ENCODE measurements at places on chromosomes 6 and 20. TPM values are rescaled to one million over a fixed set of nuclear protein-coding genes. Genes with fewer than 3 reads are reported as not detected.

DNA sequence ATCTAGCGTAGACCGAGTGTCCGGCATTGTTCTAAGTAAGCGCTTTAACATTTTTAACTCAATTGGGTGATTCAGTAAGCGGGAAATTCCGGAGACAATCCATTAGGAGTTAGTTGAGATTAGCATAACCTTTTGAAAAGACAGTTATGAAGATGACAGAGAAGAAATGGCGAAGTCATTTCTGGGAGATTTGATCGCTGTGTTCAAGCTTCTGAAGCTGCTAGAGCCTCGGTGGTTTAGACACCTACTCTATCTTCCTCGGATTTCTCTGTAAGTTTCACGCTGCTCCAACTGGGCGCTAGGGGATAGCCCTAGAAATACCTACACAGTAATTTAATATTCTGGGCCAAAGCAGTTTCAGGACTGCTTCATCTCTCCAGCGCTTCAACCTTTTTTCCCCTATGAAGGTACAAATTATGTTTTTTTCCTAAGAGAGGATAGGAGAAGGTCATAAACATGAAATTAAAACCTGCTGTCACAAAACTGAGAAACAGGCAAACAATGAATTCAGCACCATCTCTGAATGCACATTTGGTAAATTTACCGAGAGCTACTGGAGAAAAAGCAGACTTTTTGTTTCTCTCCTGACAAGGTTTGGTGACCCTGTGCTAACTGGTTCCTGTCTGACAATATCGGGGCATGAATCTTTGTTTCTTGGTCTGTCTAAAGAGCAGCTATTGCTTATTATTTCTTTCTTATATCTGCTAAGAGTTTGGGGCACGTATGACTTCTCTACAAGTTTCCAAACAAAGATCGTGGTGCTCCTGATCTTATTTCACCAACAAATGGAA lies 22.4 kb downstream of the ZNF311 start:
- DNase-seq, result no peak

- no peak for DNase-seq
These were observed 21.9 kb upstream of the CHMP4B start for GRCh38 chr20:33789109-33789857.

DNA sequence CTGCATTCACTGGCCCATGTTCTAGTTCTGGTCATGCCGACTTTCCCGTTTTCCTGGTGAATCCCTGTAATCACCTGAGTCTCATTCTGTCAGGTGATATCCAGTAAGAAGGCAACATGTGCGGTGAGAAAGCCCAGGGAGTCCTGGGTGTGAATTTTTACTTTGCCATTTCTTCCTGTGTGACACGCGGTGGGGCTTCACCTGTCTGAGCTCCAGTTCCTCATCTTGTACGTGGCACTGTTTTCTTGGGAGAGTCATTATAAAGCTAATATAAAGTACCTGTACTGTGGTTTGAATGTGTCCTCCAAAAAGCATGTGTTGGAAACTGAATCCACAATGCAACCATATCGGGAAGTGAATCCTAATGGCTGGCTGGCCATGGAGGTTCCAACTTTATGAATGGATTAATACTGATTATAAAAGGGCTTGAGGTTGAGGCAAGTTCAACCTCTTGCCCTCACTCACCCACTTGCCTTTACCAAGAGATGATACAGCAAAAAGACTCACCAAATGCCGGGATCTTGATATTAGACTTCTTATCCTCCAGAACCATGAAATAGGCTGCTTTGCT lies 5.1 kb downstream of the HLA-E start:
- DNase-seq, result no peak

GRCh38 chr20:32326504-32326845 lies 31.7 kb upstream of the ASXL1 start:
- DNase-seq, result no peak

- no peak for DNase-seq
These were observed 244.7 kb upstream of the RNF24 start for GRCh38 chr20:4260102-4260501.

GRCh38 chr6:39247667-39248194 lies 18.5 kb upstream of the KCNK5 start:
- DNase-seq, result no peak

DNA sequence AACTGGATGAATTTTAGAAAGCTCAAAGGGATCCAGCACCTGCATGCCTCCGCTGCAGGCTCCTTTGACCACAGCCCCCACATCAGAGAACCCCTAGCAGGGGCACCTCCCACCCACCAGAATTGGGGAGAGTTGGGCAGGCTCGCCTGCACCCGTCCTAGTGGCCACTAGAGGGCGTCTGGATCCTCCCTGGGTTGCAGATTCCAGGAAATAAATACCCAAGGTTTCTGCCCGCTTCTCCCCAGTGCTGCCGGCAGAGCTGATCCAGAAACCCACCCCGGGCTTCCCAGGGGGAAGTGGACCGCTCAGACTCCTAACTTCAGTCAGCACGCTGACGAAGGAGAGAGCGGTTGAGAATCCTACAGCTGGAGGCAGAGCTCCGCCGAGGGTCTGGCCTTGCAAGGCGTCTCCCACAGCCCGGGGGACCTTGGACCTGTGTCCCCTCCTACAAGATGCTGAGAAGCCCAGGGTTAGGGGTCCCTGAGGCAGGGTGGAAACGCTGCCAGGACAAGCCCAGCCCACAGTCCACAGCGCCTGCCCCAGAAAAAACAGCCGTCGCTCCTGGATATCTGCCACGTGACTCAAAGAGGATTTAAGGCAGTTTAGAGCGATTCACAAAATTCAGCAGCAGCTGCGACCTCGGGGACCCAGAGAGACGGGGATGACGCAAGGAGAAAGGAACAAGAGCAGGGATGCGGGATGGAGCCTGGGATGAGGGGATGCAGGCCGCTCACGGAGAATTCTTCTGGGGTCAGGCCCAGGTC lies 32.6 kb upstream of the PHACTR3 start:
- peak; percentile 91 for DNase-seq

DNA sequence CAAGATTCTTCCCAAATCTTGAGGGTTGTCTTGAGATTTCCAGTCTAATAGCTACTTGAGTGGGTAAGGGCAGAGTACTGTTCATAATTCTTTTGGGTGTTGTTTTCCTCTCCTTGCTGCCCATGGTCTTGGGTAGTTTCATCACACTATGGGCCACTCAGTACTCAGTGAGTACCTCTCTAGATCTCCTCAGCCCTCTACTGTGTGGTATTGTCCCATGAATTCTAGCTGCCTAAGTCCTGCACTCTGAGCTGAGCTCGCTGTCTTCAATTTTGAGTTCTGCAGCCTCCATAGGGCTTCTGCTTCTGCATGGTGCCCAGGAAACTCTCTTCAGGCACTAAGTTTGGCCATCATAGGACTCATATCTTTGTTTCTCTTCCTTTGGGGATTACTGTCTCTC lies 42.3 kb downstream of the ASXL1 start:
- DNase-seq, result no peak

- no peak for DNase-seq
These were observed 663 bp downstream of the LST1 start for GRCh38 chr6:31586599-31587281.

- peak; percentile 35 for DNase-seq
These were observed 115.2 kb downstream of the PSMB1 start for GRCh38 chr6:170437719-170438401.

DNA sequence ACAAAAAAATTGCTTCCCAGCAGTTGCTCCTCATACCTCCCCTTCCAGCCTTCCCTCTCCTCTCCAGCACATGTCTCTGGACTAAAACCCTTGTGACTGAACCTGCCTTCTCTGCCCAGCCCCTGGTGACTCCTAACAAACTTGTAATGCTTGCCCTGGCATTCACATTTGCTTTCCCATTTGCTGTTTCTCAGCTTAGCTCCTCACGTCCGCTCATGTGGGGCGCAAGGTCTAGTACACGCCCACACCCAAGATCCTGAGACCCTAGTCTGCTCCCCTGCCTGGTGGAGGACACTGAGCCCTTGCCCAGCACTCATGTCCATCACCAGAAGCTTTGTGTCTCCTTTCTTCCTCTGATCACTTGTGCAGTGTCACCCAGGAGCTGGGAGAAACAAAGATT lies 18.3 kb upstream of the RBPJL start:
- DNase-seq, result no peak

DNA sequence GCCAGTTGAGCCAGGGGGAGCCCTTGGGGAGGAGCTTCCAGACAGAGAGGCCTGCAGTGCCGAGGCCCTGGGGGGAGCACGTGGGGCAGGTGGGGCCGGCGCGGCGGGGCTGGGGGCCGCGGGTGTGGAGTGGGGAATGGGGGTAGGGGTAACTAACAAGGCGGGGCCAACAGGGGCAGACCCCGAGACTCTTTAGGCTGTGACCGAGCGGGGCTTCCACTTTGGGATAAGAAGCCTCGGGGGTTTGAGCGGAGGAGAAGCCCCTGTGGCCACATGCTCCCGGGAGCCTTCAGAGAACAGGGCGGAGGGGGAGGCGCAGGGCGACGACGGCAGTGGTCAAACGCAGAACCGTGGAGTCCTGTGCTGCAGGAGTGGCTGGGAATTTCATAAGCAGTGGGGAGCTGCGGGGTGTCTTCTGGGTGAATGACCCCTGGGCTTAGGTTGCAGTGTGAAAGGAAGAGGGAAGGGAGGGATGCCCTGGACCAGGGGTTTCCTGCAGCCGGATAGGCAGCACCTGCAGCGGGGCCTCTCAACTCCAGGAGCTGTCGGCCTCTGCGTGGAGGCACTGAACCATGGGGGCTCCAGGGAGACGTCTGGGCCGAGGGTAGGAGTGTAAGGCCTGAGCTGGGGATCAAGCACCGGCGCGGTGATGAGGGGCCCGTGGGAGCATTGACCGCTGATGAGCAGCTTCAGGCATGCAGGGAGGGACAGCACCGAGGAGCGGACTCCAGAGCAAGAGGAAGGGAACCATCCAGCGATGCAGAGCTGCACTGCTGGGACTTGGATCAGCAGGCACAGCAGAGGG lies 121.0 kb downstream of the SYNDIG1 start:
- no peak for DNase-seq

The GRIK2 gene
- 4.7 TPM for total RNA-seq

DNA sequence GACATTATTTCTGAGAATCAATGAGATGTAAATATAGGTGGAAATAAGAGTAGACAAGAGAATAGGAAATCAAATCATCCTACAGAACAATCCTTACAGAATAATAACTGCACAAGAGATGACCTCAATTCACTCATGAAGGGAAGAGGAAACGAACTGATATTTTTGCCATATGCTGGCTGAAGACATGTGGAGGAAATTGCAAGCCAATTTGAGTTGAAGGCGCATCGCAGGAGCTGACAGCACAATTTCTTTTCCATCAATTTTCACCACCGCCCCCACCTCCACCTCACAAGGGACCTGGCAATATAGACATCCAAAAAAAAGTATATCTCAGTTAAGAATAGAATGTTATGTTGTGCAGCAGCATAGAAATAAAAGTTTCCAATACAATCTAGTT lies 20.3 kb downstream of the CITED2 start:
- DNase-seq, result no peak

DNA sequence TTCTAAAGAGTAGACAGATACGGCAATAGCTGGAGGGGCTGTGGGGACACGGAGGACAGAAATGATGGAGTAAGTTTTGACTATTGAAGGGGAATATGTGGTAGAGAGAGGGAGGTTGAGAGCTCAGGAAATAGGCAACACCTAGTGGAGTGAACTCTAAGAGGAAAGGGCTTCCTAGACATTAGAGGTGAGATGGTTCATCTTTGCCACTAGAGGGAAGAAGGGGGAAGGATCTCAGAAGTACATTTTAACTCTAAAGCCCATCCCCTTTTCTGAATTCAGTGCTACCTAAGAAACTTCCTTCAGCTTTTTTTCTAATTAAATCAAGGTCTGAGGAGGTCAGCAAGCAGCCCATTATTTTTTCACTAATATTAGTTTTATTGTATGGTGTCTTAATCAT lies 689.4 kb upstream of the MAP3K7 start:
- no peak for DNase-seq

The RIPOR2 gene
- 9.3 TPM for total RNA-seq

DNA sequence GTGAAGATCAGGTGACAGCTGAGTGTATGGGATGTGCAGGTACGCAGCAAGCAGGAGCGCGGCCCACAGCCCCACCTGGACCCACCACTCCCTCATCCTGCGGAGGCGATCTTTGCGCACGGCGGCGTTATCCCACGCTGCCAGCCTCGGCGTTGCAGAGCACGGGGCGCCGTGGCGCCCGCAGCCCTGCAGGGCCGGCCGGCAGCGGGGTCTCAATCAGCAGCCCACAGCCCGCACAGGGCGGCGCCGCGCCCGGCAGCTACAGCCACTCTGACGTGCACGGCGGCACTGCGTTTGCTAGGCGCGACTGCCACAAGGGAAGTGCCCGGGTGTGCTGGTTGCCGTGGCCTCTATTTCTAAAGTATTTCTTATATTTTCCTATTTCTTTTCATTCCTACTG lies 46.9 kb downstream of the LAMA2 start:
- no peak for DNase-seq

The PDE7B gene
- total RNA-seq, result 0.16 TPM

The ASXL1 gene
- total RNA-seq, result 98.6 TPM

DNA sequence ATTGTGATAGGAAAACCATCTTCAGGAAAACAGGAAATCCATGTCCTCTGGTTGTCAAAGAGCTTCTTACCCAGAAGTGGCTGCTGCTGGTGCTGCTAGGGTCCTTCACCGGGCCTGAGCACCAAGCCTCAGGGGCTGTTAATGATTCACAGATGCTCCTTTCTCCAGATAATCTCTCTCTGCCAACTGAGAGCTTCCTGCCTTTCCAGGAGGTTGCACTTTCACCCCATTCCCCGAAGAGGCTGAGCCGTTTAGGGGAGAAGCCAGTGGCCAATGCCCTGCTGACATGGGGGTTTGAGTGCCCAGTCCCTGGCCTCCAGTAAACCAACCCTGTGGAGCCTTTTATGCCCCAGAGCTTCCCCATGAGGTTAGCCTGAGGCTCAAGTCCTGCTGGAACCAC lies 122.4 kb downstream of the CBLN4 start:
- peak; percentile 39 for DNase-seq

The DEFB132 gene
- total RNA-seq, result not detected
